ENCODE measurements at places on chromosomes 11 and 22.

DNA sequence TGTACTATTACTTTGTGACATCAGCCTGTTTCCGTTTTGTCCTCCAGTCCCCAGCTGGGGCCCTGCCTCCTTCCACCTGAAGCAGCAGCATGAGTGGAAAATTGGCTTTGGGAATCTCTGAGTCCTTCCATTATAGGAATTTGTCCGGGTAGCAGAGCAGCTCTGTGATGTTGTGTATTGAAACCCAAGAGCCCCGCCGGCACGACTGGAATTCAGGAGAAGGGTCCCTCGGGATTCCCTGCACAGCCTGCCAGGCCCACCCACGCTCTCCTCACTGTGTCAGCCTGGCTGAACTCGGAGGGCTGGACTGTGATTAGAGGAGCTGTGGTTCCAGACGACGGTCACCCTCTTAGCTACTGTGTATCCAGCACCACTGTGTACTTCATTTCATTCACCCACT, 18.8 kb upstream of the TSPAN18 start:
- no peak for DNase-seq

DNA sequence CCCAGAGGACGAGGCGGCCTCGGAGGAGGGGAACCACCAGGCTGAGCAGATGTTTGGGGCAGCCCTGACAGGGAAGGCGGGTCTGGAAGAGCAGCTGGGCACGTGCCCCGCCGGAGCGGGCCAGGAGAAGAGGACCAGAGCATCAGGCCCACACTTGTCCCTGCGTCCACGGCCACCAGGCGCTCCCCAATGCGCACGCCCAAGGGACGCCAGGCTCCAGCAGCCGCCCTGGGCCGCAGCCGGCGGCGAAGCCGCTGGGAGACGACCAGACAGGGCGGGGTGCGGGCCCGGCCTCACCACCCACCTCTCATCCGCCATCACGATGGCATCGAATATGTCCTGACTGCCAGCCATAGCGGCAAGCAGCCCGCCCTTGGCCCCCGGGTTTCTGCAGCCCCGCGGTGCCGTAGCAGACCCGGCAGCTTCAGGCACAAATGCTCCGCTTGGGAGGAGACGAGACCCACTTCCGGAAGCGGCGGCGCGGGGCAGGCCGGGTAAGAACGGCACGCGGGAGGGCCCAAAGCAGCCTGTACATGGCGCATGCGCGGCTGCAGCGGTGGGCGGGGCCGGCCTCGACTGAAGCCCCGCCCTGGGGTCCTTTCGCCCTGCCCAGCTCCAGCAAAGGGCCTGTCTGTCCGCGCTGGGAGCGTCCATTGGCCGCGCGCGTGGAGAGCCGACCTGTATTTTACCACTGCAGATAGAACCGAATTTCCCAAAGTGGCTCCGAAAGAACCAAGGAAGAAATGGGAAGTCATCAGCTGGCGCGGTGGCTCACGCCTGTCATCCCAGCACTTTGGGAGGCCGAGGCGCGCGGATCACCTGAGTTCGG, at the start of gene LTO1:
TSS of gene LTO1 (minus strand) at position 468 of the 829 bp plus-strand sequence. CDS start at position 354, 114 bp downstream.
- DNase-seq, result peak; percentile 98

DNA sequence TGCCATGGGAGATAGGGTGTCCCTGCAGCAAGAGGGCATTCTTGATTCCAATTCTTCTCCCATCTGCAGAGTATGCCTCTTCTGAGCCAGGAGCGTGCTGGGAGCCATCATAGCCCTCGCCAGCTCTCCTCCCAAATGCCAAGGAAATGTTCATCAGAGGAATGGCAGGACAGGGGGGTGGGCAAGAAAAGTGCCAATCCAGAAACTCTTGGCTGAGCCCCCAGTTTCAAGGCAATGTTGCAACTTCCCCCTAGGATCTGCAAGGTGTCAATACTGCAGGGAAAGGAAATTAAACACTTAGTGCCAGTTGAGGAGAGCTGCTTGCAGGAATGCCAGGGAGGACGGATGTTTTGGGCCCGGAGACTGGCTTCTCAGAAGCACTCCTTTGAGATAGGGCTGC, 94.8 kb upstream of the PRDM11 start:
- DNase-seq, result no peak

DNA sequence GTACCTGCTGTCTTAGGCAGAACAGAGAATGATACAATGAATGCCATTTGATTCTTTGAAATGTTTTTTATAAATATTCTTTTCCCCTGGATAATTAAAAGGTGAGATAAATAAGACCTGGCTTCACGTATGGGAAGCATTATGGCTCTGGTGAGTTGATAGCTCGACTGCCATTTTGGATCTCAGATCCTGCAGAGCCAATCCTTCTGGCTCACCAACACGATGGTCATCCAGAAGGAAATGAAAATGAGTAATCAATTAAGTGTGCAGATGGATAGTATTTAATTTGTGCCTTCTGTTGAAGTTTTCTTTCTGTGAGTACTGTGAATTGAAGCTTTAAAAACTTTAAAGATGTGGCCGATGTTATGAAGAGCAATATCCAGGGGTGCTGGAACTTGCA, 2.7 kb downstream of the TNRC6B start:
- no peak for DNase-seq

- DNase-seq, result no peak
Measured at GRCh38 chr22:42969348-42969975, 45.5 kb downstream of the PACSIN2 start.

Measured in esophagus muscularis mucosa (tissue), 4 donors.